ENCODE measurements at places on chromosomes 5 and 9. TPM values are rescaled to one million over a fixed set of nuclear protein-coding genes. Genes with fewer than 3 reads are reported as not detected.

The MACROH2A1 gene
- 186 TPM for total RNA-seq

The FRRS1L gene
- 1.4 TPM for total RNA-seq

The TEK gene
- total RNA-seq = 2.1 TPM

DNA sequence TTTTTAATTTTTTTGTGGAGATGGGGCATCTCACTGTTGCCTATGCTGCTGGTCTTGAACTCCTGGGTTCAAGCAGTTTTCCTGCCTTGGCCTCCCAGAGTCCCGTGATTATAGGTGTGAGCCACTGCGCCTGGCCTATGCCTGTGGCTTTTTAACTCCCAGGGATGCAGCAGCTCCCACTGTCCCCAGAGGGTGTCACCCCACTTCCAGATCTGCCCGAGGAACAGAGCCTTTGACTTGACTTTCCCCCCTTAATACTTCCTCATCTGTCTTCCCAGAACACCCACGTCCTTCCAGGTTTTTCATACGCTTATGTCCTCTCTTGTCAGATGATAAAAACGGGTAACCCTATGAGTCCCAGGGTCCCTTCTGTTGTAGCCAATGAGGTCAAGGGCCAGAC lies 7.6 kb upstream of the PRRC2B start:
- ATAC-seq = no peak

The NR5A1 gene
- 0.34 TPM for total RNA-seq

GRCh38 chr9:27372615-27373014 lies 75.7 kb upstream of the EQTN start:
- ATAC-seq = no peak

- no peak for ATAC-seq
Measured at GRCh38 chr5:119274767-119275130, 81.1 kb upstream of the TNFAIP8 start.

DNA sequence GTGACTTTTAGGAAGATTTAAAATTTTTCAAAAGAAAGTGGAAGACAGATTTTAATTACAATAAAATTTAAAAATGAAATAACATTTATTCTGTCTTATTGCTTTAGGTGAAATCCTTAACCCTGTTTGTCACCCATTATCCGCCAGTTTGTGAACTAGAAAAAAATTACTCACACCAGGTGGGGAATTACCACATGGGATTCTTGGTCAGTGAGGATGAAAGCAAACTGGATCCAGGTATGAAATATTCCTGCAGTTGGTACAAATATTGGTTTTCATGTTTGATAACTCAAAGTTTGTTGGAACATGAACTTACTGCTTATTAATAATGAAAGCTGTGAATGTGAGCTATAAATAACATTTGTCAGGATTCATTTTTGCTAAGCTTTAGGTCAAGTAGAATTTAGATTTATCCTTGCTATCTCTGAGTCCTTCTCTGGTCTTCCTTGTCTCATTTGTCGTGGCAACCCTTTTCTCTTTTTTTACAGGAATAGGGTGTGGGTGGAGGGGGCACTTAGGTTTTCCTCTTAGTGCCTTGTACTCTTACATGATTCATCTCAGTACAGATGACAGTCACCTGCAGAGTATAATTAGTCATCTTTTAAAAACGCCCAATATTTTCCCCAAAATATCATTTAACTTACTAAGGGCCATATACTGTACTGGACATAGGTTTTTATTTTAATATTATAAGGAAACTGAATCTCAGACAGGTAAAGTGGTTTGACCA lies 95.3 kb upstream of the RASGRF2 start:
- no peak for ATAC-seq

DNA sequence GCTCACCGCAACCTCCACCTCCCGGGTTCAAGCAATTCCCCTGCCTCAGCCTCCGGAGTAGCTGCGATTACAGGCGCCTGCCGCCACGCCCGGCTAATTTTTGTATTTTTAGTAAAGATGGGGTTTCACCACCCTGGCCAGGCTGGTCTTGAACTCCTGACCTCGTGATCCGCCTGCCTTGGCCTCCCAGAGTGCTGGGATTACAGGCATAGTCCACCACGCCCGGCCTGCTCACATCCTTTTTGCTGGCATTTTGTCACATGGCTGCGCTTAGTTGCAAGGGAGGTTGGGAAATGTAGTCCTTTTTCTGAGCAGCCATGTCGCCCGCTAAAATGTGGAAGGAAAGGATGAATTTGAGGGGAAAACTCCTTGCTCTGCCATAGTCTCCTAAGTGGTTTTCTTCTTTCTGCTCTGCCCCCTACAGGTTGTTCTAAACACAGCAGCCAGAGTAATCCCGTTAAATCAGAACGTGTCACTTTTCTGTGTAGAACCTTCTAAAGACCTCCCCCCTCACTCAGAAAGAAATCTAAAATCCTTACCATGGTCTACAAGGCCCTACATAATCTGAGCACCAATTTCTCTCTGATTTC lies 57.8 kb upstream of the HSPA9 start:
- peak; percentile 68 for ATAC-seq

The OXCT1 gene
- total RNA-seq = 37.1 TPM

- ATAC-seq = peak; percentile 62
Measured at GRCh38 chr5:43702815-43703214, 99.8 kb downstream of the NNT start.

DNA sequence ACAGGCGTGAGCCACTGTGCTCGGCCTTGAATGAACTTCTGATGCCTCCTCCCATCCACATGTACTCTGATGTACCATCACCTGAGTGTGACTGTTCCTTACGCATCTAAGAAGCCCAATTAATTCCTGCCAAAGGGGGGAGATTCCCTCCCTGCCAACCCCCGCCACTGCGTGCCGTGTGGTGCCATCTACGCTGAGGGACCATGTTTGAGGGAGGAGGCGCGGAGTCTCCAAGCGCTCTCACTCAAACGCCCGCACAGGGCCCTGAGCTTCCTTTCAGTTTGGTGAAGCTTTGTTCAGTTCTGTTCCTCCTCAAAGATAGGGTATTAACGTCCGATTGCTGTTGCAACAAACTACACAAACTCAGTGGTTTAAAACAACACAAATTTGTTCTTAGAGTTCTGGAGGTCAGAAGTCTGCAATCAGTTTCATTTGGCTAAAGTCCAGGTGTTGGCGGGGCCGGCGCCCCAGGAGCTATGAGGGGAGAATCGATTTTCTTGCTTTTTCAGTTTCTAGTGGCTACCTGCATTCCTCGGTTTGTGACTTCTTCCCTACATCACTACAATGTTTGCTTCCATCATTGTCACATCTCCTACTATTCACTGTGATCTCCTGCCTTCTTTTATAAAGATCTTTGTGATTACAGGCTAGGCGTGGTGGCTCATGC lies 13.9 kb upstream of the PRXL2C start:
- no peak for ATAC-seq

- peak; percentile 31 for ATAC-seq
Measured at GRCh38 chr9:124281931-124282371, 24.2 kb downstream of the NEK6 start.

DNA sequence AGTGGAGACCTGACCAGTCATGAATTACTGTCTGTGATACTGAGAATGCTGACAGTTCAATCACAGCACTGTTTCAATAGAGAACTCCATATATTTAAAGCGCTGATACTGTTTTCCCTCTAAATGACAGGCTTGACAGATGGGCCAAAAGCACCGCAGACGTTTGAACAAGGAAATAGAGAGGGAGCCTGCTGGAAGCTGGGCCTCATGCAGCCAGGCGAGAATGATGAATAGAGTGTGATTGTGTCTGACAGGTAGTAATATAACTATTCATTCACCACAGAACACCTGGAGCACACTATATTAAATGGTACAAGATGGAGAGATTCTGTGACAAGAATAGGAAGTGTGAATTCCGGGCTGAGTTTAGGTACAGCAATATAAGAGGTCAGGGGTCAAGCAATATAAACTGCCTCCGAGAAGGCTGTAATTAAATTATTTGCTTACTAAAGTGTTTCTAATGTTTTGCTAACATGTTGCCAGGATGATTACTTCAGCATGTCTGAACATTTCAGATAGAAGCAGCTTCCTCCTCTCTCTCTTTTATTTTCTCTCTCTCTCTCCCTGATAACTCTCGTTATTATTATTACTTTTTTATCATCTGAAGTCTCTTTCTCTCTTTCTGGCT lies 297.7 kb downstream of the CSNK1G3 start:
- ATAC-seq = no peak

DNA sequence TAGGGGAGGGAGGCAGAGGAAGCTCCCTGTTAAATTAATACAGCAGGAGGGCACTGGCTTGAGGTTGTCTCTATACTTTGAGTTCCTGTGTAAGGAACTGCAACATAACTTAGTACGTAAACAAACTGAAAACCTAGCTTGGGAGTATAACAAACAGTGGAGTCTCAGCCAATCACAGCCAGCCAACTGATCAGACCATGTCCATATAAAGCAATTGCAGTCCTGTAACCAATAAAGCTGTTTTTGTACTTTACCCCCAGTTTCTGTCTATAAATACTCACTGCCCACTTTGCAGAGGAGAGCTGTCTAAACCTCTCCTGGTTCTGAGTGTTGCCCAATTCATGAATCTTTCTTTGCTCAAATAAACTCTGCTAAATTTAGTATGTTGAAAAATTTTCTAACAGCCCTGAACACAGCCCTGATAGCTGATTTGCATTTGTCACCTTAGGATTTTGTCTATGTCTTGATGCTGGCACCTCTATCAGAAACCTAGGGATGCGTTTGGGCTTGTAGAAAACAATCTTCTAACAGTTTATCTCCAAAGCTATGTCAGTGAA lies 39.9 kb downstream of the GDNF start:
- no peak for ATAC-seq

DNA sequence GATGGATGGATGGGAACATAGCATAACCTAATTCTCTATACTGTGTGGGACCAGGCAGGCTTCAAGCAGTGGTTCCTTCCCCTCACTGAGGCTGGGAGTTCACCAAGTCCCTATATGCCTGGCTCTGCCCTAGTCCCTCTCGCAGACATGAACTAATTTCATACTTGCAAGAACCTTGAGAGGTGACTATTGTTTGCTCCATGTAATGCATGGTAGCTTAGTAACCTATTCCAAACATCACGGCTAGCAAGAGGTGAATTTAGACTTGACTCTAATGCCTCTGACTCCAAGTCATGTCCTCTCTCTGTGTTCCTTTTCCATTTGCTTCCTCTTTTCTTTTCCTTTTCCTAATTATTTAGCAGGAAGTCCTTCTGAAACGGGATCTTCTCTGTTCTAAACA lies 25.9 kb upstream of the ERMP1 start:
- no peak for ATAC-seq

DNA sequence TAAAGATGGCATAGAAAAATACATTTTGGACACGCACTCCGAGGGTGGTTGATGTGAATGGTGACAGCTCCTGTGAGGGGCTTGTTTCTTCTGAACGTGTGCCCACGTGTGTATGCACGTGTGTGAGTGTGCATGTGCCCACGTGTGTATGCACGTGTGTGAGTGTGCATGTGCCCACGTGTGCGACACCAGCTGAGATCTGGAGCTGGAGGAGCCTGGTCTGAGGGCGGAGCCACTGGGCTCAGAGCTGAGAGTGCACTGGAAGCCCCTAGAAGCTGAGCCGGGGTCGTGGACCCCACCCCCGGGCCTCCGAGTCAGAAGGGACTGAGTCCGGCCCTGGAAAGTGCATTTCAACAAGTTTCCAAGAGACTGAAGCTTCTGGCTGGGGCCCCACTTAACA lies 282.5 kb upstream of the IRX4 start:
- no peak for ATAC-seq

The FOXD4 gene
- total RNA-seq = 0.25 TPM

DNA sequence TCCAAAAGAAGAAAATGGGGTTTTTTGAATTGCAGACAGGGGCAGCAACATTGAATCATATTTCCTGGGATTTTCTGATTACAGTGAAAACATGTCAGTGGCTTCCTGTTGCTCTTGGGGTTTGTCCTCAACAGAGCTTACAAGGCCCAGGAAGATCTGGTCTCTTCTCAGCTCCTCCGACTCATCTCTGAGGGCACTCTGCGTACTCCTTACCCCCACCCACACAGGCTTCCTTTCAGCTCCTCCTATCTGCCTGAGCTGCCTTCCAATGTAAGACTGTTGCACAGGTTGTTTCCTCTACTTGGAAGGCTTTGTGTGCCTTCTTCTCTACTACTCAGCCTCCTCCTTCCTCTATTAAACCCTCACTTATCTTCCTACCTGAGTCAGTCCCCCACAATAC lies 245.1 kb upstream of the MEF2C start:
- no peak for ATAC-seq

DNA sequence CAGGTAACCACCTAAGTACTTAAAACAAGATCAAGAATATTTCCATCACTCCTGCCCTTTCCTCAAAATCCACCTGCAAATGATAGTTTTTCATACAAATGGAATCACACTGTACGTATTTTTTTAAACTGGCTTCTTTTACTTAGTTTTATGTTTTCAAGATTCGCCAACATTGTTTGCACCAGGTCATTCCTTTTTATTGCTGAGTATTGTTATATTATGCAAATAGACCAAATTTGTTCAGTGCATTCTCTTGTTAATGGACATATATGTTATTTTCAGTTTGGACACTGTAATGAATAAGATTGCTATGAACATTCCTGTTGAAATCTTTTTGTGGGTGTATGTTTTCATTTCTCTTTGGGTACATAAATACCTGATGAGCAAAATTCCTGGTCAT lies 8.3 kb upstream of the ANKRD31 start:
- ATAC-seq = no peak

The UBAP1 gene
- total RNA-seq = 52.2 TPM

GRCh38 chr5:73996151-73996755 lies 370.3 kb downstream of the ARHGEF28 start:
- ATAC-seq = no peak

DNA sequence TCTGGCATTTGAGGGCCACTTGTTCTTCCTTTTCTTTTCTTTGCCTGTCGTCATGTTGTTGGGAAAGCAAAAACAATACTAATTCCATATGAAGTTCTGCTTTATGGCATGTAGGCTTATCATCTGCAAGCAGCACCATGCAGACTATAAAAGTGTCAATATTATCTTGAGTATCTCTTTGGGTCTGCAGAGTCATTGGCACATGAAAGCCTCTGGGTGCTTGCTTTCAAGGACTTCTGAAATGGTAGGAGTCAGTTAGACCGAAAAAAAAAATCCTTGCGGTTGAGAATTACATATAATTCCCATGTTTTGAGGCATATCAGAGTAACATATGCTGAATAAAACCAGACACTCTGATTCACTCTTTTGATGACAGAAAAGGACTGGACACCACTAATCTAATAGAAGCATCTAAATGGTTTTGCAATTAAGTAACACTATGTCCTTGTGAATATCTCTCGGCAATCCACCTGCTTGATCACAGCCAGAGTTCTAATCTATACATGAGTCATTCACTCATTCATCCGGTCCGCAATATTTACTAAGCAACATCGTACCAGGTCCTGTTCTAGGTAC lies 44.4 kb downstream of the GNAQ start:
- no peak for ATAC-seq

The DNAH5 gene
- total RNA-seq = 0.44 TPM

The PTPRD gene
- total RNA-seq = 21.9 TPM

- ATAC-seq = no peak
Measured at GRCh38 chr5:109573256-109573655, 116.5 kb upstream of the MAN2A1 start.

The ABLIM3 gene
- 28.7 TPM for total RNA-seq

GRCh38 chr5:73365301-73365853 lies 83.2 kb downstream of the FOXD1 start:
- no peak for ATAC-seq

DNA sequence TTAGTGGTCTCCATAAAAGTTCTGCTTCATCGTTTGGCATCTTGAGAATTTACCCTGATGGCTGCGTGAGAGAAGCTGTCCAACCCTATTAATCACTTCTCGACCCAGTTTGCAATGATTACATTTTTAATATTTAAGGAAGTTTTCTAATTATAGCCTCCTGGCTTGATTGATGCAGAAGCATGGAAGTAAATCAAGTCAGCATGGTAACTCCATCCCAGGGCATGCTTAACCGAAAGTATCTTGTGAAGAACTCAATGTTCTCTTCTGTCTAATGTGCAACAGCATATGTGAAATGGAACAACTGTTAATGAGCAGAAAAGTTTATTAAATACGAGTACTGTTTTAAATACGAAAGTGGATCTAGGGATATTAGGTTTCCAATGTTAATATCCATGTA lies 278.9 kb upstream of the CD180 start:
- no peak for ATAC-seq

Measured in motor neuron (in vitro differentiated cells).